Fibroblast of villous mesenchyme (primary cell): ENCODE measurements at places on chromosomes 3 and 15. TPM values are rescaled to one million over a fixed set of nuclear protein-coding genes. Genes with fewer than 3 reads are reported as not detected.
A peak's percentile ranks its signal among the peaks of the same experiment; 100 is the strongest.

The COL7A1 gene
- 79.0 and 140 TPM in 2 replicates for total RNA-seq

The SLC12A1 gene
- total RNA-seq, result not detected in 2 replicates

The SNAPC5 gene
- 14.2 and 17.4 TPM in 2 replicates for total RNA-seq

The CALML4 gene
- 1.7 and 1.9 TPM in 2 replicates for total RNA-seq

The ANKRD63 gene
- total RNA-seq, result not detected in 2 replicates

The PPP2R3A gene
- 23.2 and 25.9 TPM in 2 replicates for total RNA-seq

The ASB14 gene
- not detected in 2 replicates for total RNA-seq

GRCh38 chr15:38996111-38996631 lies 431.6 kb upstream of the RASGRP1 start:
- DNase-seq, result peak; percentile 86

GRCh38 chr3:40588406-40588805 lies 63.6 kb downstream of the ZNF621 start:
- no peak for DNase-seq

DNA sequence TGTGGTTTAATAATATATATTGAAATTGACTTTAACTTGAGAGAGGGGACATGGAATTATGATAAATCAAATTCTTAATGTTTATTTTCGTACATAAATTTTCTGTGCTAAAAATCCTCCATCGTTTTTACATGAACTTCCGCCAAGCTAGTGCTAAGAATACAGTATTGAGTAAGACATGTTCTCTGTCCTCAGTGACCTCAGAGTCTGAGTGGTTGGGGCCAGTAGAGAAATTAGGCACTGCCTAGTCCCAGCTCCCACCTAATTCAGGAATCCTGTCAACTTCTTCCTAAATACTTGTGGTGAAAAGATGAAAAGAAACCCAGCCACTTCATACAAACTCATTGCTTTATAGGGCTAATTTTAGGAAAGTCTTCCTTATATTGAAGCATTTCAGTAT lies 110.3 kb downstream of the PPP2R3A start:
- DNase-seq, result peak; percentile 36

- no peak for DNase-seq
Observed at GRCh38 chr3:16452261-16452660, 61.2 kb downstream of the RFTN1 start.

GRCh38 chr3:50278880-50279224 lies at the start of gene LSMEM2:
TSS of gene LSMEM2 (plus strand) at chr3:50279087. CDS start at chr3:50279114, 27 bp downstream.
- DNase-seq, result no peak

DNA sequence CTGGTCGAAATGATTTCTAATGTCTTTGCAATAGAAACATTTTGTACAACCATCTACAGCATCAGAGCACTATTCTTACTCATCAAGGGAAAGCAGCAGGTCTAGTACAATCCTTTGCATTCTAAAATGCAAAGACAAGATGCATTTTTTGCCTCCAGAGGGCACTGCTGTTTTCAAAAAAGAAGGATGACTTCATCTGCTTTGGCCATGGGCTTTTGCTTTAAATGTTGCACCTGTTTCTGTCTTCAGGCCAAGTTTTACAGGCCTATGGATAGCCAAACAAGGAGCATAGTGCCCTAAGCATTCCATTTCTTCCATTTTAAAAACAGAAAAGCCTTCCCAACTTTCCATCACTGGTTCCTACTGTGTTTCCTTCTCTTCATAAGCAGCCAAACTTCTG lies 3.4 kb downstream of the PARP9 start:
- DNase-seq, result peak; percentile 74

DNA sequence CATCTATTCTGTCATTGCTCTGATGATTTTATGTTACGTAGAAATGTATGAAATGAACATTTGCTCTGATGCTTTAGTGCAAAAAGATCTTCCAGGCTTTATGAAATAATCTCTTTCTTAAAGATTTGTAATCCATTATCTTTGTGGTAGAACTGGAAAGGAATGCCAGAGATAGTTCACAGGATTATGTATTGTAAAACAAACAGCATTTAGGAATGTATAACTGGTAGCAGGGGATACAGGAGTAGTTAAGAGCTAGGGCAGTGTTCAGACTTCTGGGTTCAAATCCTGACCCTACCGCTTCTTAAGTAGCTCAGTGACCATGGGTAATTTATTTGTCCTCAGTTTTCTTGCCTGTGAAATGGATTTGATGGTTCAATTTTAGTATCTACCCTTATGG lies 429.8 kb upstream of the TPM1 start:
- DNase-seq, result peak; percentile 59

DNA sequence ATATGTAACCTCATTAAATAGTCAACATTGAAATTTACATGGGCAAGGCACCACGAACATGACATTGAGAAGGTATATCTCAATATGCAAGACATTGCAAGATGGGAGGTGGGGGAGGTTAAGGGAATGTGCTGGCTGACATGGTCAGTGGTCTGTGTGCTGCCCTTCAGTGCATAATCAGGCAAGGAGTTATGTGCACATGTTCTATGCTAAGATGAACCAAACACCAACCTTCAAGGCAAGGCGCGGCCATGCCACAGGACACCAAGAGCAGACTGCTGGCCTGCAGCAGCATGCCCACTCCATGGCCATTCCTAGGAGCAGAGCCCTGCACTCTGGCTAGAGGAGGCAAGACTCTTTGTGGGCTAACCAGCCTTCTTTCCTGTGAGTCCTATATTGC lies 40.9 kb upstream of the TSPAN3 start:
- DNase-seq, result no peak

- peak; percentile 23 for DNase-seq
Observed at GRCh38 chr15:70063980-70064379, 33.7 kb downstream of the TLE3 start.

- no peak for DNase-seq
Observed at GRCh38 chr3:132804498-132804897, 82.3 kb upstream of the NPHP3 start.

GRCh38 chr3:36792342-36792741 lies 28.0 kb upstream of the DCLK3 start:
- peak; percentile 36 for DNase-seq

DNA sequence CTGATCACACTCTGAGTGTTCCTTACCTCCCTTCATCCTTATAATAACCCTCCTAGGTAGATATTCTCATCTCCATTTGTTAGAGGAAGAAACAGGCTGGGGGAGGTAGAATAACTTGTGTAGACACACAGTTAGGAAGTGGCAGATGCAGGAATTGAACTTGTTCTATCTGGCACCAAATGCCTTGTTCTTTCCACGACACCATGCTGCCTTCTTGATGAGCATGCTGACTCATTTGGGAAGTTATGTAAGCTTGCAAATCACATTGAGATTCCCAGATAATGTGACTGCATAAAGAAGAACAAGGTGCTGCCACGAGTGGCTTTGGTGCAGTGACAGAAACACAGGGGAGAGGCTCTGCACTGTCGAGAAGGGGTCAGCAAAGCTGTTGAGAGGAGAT lies 27.5 kb upstream of the NDUFB4 start:
- peak; percentile 45 for DNase-seq

- no peak for DNase-seq
Observed at GRCh38 chr3:31670136-31670535, 137.4 kb downstream of the STT3B start.

DNA sequence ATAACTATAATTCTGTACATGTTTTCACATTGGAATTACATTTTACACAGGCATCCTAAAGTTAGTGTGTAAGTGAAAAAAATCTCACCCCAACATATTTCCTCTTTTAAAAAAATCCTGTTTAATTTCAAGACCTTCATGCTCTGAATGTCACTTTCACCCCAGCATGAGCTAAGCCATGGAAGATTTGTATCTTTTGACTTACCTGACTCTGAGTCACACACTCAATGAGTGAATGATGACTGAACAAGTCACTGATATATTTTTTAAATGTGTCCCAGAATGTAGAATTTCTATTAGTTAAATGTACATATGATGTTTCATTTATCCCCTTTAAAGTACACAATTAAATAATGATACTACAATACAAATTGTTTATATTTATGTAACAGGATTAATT lies 199.9 kb upstream of the RBMS3 start:
- no peak for DNase-seq

- no peak for DNase-seq
Observed at GRCh38 chr15:50971542-50971941, 63.1 kb downstream of the AP4E1 start.

GRCh38 chr3:31449318-31449717 lies 83.4 kb upstream of the STT3B start:
- DNase-seq, result no peak

DNA sequence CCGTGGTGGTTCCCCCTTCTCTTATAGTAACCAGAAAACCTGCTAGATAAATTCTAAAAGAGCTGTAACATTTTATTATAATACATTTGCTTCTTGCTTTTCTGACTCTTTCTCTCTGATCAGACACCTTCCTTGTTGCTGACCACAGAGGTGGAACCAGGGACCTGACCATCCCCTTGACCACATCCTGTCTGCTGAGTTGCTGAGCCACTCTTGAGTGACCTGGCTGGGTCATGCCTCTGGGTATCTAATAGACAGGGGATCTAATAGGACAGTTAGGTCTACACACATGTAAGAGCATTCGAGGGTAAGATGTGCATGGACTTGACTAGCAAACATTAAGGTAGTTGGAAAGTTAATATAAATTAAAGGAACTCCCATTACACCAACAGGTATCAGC lies 22.8 kb upstream of the TRIM59 start:
- no peak for DNase-seq

DNA sequence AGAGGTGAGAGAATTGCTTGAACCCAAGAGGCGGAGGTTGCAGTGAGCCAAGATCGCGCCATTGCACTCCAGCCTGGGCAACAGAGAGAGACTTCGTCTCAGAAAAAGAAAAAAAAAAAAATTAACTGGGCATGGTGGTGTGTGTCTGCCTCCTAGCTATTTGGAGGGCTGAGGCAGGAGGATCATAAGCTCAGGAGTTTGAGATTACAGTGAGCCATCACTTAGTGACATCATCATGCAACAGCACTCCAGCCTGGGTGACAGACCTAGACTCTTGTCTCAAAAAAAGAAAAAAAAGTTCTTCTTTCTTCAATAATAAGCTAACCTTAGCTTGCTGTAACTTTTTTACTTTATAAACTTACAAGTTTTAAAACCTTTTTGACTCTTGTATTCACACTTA lies 99.8 kb downstream of the SLMAP start:
- no peak for DNase-seq

- no peak for DNase-seq
Observed at GRCh38 chr3:132509506-132509905, 87.6 kb upstream of the ACKR4 start.
